Activated T-cell treated with anti-CD3 and anti-CD28 coated beads for 24 hours (primary cell): ENCODE measurements at places on chromosomes 12 and 14.
A peak's percentile ranks its signal among the peaks of the same experiment; 100 is the strongest.

DNA sequence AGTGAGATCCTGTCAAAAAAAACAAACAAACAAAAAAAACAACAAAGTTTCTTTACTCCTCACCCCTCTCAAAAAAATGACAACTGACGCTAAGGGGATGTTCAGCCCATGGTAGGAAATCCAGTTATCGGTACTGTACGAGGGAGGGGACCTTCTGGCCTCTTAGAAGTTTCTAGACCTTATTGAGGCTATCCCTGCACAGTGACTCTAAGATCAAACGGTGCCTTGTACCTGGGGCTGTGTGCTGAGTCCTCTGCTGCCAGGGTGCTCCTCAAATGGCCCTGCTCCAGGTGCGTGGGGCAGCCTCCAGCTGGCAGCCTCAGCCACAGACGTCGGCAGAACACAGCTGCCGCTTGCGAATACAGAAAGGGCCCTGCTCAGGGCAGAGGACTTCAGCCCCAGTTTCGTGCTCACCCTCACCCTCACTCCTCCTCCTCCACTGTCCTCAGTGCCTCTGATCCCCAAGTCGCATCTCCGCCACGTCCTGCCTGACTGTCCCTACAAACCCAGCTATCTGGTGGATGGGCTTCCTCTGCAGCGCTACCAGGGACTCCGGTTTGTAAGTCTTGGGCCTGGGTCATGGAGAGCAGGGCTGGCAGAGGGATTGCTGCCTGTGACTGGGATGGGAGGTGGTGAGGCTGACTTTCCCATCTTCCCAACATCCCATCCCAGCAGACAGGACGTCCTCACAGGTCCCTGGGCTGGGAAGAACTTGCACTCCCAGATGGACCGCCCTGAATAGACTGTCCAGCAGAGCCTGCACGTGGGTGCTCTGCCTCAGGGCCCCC is 90.9 kb downstream of the B4GALNT3 start:
- DNase-seq, result no peak

DNA sequence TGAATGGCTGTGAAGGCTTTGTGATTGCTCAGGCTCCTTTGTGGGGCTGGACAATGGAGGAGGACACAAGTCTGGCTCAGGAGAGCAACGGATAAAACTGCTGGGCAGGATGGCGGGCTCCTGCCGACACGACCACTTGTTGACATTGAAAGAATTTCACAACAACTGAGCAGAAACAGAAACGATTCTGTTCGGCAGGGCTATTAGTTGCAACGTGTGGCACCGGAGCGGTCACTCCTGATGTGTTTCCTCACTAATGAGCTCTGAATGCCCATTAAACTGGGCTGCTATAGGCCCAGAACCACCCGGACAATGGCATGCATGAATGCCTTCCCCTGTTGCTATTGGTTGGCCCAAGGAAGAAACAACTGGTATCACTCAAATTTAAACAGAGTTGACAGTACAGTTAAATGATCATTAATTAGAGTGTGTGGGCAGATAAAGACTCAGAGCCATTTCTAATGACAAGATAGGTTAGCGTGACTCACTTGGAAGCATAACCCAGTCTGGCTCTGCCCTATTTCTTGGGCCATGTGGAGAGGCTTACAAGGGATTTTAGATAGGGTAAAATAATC is 142.9 kb downstream of the ASCL1 start:
- DNase-seq, result no peak

DNA sequence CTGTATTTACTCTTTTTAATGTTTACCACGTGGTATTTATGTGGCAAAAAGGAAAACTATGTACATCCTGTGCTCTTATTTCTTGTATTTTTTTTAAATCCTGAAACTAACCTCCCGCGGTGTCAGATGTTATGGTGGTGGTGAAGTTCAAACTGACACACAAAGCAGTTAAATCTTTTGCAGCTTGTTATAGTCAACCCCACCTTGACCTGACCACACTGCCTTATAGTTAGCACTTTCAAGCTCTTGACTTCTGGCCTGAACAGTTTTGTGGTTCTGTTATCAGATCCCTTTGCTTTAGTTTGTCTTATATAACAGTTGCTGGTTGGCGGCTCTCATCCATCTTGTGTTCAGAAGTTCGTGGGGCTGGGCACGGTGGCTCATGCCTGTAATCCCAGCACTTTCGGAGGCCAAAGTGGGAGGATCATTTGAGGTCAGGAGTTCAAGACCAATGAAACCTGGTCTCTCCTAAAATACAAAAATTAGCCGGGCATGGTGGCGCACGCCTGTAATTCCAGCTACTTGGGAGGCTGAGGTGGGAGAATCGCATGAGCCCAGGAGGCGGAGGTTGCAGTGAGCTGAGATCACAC is 2.1 kb downstream of the UNG start:
- no peak for DNase-seq

DNA sequence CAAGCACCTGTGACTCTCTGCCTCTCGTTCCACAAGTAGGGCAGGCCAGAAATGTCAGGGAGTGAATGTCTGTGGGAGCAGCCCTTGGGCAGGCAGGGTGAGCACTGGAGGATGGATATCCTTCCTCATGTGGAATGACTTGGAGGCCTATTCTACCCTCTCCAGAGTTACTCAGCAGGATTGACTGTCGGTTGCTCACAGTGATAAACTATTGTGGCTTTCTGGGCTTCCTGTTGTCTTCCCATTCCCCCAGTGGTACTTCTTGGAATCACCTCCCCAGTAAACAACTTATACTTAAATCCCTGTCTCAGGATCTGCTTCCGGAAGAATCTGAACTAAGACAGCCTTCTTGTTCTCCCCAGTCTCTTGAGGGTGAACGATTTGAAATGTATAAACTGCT is 79.6 kb upstream of the MANSC4 start:
- no peak for DNase-seq

GRCh38 chr14:60327447-60328331 is 78.7 kb downstream of the PPM1A start:
- peak; percentile 26 for DNase-seq

DNA sequence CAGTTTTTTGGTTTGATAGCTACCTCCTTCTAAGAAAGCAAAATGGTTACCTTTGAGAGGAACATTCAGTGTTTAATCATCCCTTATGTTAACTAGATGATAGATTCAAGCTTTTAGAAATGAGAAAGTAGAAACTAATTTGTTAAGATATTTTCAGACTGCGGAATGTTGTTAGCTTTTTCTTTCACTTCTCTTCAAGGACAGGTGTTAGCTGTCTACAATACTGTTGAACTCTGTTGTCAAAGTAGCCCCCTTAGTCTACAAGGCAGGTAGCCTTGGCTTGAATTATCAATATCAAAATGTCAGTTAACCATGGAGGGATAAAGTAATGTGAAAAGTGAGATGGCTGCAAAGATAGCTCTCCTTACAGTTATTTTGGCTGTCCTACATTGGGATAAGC is 14.8 kb downstream of the MAPK1IP1L start:
- no peak for DNase-seq

GRCh38 chr14:79583738-79584408 is 627.4 kb downstream of the DIO2 start:
- no peak for DNase-seq

DNA sequence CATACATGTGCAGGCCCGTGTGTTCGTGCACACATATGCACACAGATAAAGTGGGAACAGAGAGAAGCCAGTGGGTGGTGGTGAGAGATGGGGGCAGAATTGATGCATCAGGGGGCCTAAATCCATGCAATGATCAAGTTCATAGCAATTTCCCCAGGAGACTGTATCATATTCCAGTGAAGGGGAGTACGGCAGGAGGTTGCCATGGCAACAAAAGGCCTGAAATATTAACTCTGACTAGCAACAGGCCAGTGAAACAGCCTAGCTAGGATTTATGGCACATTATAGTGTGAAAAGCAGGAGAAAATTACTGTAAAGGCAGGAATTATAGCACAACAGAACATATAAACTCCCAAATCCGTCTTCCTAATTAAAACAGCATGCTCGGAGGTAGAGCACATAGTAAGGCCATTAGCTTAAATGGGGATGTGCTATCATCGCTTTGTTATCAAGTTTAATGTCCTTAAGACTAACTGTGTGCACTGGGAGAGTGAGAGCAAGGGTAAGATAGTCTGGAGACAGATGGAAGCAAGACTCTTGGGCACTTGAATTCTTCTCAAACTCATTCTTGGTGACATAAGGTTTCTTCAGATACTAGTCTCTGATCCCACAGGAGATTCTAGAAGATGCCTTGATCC is 806.3 kb downstream of the DIO2 start:
- no peak for DNase-seq

DNA sequence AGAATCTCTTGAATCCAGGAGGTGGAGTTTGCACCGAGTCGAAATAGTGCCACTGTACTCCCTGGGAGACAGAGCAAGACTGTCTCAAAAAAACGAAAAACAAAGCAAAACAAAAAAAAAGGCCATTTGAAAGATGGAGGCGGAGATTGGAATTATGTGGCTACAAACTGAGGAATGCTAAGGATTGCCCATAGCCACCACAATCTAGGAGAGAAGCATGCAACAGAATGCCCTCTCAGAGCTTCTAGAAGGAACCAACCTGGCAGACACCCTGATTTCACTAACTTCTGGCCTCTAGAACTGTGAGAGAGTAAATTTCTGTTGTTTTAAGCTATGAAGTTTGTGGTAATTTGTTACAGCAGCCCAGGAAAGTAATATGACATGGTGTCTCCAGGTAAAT is 50.1 kb upstream of the LIMA1 start:
- no peak for DNase-seq

GRCh38 chr14:20632831-20633691 is 8.4 kb downstream of the OR6S1 start:
- peak; percentile 68 for DNase-seq

DNA sequence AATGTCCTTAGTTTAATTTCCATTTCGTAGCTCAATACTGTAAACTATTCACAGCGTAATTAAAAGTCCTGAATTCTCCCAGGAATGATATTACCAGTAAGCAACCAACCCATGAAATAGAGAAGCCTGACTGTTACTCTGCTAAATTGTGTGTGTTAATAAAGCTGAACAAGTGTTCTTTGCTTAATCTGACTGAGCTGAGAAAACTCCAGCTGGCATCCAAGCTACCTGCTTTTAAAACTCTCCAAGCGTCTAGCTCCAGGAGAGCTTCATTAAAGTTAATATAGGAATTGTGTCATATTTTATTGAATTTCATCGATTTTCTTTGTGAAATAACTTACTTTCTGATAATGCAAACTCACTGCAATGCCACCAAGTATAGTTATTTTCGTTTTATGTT is 524.4 kb downstream of the SLC16A7 start:
- DNase-seq, result no peak

DNA sequence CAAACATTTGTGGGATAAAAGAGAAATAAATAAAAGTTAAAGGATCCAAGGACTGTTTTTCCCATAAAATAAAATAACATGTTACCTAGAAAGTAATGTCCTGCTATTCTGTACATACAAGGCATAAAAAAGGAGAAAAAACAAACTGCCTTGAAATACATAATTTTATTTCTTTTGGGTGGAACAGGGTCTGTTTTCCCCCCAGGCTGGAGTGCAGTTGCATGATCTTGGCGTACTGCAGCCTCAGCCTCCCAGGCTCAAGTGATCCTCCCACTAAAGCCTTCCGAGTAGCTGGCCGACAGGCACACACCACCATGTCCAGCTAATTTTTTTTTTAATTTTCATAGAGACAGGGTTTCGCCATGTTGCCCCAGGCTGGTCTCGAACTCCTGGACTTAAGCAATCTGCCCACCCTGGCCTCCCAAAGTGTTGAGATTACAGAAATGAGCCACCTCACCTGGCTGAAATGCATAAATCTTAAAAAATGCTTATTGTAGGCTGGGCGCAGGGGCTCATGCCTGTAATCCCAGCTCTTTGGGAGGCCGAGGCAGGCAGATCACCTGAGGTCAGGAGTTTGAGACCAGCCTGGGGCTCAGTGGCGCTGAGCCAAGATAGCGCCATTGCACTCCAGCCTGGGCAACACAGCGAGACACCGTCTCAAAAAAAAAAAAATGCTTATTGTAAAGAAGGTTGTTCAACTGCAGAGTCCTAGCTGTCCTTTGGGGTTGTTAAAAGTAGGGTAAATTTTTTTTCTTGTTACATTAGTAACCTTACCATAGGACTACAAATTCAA is 4.1 kb upstream of the TUBA1C start:
- DNase-seq, result no peak

- DNase-seq, result no peak
Observed at GRCh38 chr12:110269622-110270124, 11.4 kb upstream of the ATP2A2 start.

DNA sequence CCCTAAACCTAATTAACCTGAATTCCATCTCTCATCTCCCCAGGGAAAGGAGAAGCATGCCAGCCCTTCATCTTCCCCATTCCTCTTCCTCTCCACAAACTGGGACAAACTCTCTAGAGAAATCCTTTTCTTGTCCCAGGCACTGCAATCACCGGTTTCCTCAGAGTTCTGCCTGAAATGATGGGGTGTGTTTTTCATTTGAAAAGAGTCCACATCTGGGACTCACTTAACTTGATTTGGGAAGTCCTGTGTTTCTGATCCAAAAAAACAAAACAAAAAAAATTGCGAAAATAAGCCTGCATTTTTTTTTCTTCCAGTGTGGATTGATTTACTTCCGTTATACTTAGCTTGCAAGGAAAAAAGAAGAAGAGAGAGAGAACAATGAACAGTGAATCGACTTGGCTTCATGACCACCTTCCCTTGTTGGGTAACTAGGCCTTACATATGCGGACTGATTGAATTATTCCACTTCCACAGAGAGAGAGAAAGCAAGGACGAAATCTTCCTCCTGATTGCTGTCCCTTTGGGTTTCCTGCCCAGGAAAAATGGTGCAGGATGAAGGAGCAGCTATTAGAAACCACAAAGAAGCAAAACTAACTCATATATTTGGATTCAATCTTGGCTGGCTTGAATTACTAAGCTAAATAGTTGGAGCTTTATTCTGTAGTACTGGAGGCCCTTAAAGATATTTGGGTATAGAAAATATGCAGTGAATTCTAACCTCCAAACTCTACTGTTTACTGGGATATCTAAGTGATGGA is 506.2 kb upstream of the TBX3 start:
- no peak for DNase-seq

- peak; percentile 28 for DNase-seq
Observed at GRCh38 chr14:58571769-58572472, 65.8 kb upstream of the DACT1 start.

DNA sequence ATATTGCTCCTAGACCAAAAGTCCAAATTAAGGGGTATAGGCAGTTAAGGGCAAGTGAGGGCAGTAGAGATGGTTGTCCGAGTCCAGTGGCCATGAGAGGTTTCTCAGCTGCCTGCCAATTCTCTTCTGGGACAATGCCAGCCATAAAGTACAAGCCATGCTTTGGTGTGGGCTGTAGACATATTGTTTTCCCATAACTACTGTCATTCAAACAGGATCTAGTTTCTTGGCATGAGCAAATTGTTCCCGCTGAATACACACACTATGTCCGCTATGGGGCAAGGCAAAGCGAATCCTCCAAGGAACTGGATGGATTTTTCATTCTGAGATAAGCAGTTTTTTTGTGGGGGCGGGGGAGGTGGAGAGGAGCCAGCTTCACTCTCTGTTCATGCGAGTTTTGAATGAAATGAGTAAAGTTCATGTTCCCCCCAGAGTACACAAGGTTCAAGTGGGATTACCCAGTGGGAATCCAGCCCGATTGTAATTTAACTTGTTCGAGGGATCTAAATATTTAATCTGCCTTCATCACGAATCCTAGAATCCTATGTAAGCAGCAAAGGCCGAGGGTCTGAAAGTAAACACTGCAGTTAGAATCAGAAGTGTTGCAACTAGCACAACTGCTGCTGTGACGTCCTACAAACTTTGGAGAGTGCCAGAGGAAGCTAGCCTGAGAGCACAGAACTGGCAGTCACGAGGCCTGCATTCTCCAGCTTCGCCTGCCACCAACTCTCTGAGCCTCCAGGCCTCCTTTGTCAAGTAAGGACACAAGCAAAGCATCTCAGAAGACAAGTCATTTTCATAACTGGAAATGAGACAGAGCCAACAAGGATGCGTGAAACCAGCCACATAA is 137.0 kb downstream of the CRADD start:
- no peak for DNase-seq
